ENCODE measurements at places on chromosomes 11 and 22.

GRCh38 chr22:28594076-28594796 lies 85.4 kb downstream of the TTC28 start:
- no peak for DNase-seq

DNA sequence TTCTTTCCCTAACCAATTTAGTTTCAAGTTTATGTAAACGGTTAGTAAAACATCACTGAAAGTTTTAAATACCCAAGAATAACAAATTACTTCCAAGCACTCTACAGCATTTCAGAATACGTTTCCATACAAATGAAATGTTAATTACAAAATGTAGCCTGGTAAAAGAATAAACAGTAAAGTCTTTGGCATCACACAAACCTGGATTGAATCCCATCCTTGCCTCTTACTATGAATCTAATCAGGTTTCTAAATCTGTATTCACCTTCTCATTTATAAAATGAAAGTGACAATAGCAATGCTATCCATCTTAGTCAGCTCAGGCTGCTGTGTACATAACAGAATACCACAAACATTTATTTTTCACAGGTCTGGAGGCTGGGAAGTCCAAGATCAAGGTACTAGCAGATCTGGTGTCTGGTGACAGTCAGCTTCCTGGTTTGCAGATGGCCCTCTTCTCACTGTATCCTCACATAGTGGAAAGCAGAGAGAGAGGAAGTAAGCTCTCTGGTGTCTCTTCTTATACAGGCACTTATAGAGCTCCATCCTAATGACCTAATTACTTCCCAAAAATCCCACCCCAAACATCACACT lies 19.2 kb downstream of the FAM168A start:
- DNase-seq: no peak

DNA sequence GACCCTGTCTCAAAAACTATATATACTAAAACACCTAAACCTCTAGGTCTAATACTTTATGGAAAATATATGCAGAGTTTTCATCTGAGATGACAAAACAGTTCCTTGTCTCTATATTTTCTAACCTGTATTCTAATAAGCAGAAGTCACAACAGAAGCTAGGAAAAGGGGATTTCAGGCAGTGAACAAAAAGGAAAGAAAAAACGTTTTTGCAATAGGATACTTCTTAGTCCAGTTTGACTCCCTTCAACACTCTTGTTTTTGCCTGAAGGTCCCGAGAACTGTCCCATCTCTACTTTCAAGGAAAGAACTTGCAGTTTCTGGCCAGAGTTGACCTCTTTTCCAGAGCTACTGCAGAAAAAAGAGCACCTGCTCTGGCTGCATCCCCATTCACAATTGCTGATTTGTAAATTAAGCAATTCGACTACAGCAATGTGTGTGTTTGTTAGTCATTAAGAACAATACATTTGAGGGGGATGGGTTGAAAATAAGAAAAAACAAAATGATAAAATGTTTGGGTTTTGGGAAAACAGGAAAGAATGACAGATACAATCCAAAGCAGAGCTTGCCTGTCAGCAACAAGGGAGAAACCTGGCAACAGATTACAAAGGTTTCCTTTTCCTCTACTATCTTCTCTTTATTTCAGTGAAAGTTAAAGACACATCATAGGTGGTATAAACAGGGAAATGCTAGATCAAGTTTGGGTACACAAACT lies 160.0 kb downstream of the FCHSD2 start:
- DNase-seq: no peak

- no peak for DNase-seq
These were observed 69.8 kb downstream of the LRRC4C start for GRCh38 chr11:41389623-41390130.

GRCh38 chr11:27310707-27311106 lies 52.3 kb downstream of the CCDC34 start:
- no peak for DNase-seq

DNA sequence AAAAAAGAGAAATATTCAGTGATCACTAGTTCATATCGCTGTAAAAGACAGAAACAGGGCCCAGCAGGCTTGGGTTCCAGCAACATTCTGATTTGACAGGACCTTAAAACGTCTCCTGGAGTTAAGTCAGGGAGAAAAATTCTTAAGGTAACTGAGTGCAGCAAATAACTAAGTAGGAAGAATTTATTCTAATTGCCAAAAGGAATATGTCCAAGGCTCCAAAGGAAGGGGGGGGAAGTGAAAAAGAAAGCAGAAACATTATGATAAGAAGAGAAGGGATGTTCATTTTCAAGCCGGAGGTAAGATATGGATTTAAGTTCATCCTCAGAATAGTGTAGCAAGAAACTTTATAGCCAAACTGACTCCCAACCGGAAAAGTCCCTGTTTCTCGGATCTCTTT lies 90.4 kb downstream of the WT1 start:
- DNase-seq: no peak

DNA sequence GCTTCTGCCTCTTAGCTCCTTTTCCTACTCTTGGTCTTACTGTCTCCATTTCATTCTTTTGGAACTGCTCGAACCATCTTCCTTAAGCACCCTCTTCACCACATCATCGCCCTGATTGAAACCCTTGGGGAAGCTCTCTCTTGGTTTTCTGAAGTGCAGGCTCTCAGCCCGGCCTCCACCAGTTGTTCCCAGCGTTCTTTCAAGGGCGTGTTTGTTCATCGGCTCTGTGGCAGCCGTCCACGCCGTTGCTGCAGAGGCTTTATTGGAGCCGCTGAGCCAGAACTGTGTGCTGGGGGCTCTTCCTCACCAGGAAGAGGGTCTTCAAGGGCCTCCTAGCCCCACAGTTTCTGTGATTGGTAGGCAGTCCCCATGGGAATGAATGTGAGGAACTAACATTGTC lies 214.1 kb downstream of the TBC1D22A start:
- DNase-seq: no peak

- no peak for DNase-seq
These were observed 123.2 kb downstream of the KCNQ1OT1 start for GRCh38 chr11:2576549-2576948.

- DNase-seq: no peak
These were observed 17.8 kb downstream of the ZFP91 start for GRCh38 chr11:58596621-58597020.

- DNase-seq: no peak
These were observed 49.7 kb downstream of the TRIOBP start for GRCh38 chr22:37746366-37747079.

- no peak for DNase-seq
These were observed 3.2 kb downstream of the RASSF7 start for GRCh38 chr11:563812-564578.

- DNase-seq: no peak
These were observed 3.6 kb downstream of the TRIM29 start for GRCh38 chr11:120134106-120134930.

- no peak for DNase-seq
These were observed 6.0 kb downstream of the NDUFV1 start for GRCh38 chr11:67612751-67613150.

GRCh38 chr11:83674102-83674896 lies 388.1 kb upstream of the CCDC90B start:
- DNase-seq: no peak

DNA sequence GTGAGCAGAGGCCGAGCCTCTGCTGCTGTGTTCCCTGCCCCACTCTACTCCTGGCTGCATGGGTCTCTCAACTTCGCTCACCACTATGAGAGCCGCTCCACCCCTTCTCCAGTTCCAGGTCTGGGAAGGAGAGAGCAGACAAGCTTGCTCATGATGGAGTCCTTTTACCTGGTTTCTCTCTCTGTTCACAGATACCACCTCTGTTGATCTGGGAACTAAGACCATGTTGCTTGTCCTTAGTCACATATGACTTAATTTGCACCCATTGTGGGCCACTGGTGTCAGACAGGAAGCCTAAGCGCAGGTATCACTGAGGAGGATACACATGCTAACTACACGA lies 26.8 kb downstream of the MCM5 start:
- DNase-seq: no peak

GRCh38 chr11:62269654-62270278 lies at the start of gene SCGB2A2:
Gene SCGB2A2, plus strand, starts transcription at chr11:62270158. Its CDS starts 59 bp downstream, at chr11:62270217.
- no peak for DNase-seq
